ENCODE measurements at places on chromosomes 16 and 17.

- peak; percentile 73 for DNase-seq
These were observed 122.3 kb downstream of the CDK5R1 start for GRCh38 chr17:32609085-32609484.

- DNase-seq, result no peak
These were observed 162.7 kb upstream of the CIBAR2 start for GRCh38 chr16:85274924-85275323.

- no peak for DNase-seq
These were observed 242.4 kb downstream of the C16orf95 start for GRCh38 chr16:87074641-87075318.

- DNase-seq, result peak; percentile 83
These were observed 43.2 kb downstream of the C16orf82 start for GRCh38 chr16:27109666-27110523.

GRCh38 chr16:68823401-68824135, 19.8 kb upstream of the TANGO6 start:
- DNase-seq, result no peak

DNA sequence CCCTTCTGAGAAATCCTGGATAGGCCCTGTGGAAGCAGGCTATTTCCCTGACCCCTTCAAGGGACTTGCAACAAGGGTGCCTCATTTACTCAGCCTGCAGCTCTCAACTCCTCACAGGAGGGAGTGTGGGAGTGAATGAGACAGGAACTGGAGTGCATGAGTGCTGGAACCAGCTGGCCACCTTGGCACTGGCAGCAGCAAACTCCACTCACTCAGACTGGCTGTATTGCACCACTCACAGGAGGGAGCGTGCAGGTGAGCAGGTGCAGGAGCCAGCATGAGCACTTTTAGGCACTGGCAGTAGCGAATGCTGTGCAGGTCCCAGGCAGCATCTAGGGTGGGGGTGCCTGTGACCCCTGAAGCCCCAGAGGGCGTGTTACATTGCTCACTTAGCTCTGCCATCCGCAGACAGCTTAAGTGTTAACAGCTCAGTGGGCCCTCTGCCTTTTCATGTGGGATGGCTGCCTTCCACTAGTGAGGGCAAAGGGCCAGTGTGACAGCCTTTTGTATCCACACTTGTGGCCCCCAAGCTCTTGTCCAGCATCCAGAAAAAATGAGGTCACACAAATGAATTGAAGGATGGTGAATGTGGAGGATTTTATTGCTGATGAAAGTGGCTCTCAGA, 11.0 kb upstream of the ZNHIT3 start:
- DNase-seq, result no peak

DNA sequence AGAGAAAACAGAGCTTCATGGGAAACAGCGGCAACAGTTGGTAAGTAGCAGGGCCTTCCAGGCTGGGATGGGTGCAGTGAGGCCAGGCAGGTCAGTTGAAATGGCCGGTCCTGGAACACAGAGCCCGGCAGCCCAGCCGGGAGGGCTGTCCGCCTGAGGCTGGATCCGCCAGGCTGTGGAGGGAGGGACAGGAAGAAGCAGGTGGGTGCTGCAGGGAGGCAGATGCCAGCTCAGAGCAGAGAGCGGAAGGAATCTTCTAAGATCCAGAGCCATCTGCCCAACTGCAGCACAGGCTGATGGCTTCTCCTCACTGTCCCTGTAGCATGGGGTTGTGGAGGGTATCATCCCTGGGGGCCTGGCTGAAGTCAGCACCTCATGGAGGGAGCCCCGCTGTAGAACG, 599 bp downstream of the RNF112 start:
- no peak for DNase-seq

- DNase-seq, result no peak
These were observed 216 bp downstream of the VPS9D1 start for GRCh38 chr16:89720551-89720812.

DNA sequence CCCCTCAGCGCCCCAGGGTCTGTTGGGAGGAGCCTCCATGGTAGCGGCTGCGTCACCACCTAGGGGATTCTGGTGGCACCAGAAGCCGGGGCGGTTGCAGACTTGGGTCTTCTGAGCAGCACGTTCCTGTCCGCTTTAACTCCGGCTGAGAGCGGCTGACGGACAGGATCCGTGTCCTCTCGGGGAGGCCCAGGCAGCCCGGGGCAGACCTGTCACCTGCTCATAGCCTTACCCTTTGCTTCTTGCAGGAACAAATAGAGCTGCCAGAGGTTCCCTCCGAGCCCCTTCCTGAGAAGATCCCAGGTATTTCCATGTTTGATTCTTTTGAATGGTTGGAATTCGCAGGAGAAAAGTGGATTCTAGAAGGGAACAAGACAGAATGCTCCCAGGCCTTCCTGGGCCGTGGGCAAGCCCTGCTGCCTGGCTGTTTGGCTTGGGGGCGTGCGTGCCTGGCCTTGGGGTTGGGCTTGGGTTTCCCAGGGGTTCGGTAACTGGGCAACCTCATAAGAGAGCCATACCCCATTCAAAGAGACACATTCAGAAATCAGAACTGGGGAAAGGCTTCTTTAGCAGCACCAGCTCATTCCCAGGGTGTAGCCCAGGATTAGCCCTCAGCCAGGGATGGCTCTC, 6.6 kb downstream of the CHMP6 start:
- DNase-seq, result no peak

GRCh38 chr17:40355804-40356758, 8.5 kb downstream of the GJD3 start:
- no peak for DNase-seq

DNA sequence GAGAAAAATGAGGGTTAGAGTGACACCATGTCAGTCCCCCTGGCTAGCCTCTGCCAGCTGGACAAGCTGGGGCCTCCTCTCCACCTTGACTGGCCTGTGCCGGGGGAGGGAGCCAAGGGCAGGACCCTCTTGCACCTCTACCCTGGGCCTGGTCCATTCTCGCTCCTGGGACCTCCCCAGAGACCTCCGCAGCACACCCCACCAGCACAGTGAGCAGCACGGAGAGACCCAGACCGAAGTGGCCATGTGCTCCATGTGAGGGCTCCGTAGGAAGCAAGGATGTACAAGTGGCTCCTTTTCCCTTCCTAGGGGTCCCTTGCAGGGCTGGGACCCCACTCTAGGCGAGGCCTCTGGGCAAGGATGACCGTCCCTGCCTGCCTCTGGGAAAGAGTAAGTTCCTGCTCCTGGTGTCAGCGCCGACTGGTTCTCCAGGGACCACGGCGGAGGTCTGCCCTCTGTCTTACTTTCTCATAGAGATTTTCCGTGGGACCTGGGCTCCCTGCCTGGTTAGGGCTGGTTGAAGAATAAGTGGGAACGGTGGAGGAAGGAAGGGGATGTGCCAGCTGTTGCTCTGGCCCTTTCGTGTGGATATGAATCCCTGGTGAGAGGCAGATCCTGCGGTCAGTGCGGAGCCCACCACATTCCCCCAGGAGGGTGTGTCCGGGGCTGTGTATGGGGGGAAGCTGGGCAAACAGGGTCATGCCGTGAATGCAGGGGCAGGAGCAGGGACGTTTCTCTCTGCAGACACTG, 124.2 kb downstream of the METRNL start:
- DNase-seq, result peak; percentile 5

DNA sequence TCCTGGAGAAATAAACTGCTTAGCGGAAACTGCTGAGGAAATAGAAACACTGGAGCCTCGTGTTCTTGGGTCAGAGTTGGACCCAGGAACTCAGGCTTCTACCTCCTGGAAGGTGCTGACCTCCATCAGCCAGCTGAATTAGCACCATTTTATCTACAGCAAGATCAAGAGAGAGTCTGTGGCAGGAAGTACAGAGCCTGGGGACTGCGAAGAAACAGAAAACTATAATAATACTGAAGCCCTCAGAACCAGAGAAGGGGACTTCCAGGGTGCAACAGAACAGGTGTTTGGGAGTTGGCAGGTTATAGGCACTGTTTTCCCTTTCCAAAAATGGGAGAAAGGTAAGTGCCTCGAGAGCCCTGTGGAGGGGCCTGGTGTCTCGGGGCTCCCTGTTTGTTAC, 379.7 kb downstream of the CA10 start:
- DNase-seq, result no peak

- DNase-seq, result no peak
These were observed 36.1 kb downstream of the HIC1 start for GRCh38 chr17:2090804-2091534.

DNA sequence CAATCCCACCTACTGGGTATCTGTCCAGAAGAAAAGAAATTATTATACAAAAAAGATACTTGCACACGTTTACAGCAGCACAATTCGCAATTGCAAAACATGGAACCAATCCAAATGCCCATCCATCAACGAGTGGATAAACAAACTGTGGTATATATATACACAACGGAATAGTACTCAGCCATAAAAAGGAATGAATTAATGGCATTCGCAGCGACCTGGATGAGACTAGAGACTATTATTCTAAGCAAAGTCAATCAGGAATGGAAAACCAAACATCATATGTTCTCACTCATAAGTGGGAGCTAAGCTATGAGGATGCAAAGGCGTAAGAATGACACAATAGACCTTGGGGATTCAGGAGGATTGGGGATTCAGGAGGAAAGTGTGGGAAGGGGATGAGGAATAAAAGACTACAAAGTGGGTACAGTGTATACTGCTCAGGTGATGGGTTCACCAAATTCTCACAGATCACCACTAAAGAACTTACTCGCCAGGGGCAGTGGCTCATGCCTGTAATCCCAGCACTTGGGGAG, 21.0 kb downstream of the CNOT1 start:
- no peak for DNase-seq

GRCh38 chr16:53998966-53999522, 287.5 kb downstream of the IRX3 start:
- DNase-seq, result no peak

- no peak for DNase-seq
These were observed at the start of gene TAT for GRCh38 chr16:71576971-71577370. TAT (minus strand) TSS chr16:71577092; CDS start chr16:71576415, 677 bp downstream.

DNA sequence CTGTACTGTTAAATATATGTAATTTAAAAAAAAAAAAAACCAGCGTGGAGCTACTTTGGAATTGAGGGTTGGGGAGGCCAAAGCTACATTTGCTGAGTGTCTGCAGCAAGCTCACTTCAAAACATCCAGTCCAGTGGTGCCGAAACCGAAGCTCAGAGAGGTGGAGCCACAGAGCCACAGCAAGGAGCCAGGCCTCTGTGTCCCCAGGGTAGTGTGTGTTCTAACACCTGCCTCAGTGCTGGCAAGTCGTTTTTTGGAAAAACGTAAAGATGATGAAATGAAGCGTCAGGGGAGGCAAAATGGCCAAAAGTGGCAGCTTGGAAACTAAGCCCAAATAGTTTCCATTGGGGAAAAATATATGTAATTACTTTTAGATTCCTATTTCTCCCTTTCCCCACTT, 36.1 kb upstream of the MRC2 start:
- no peak for DNase-seq

- DNase-seq, result no peak
These were observed 2.9 kb upstream of the KCNH6 start for GRCh38 chr17:63519972-63520882.

- no peak for DNase-seq
These were observed 3.7 kb upstream of the HSD17B2 start for GRCh38 chr16:82031116-82032084.

- DNase-seq, result no peak
These were observed 107.7 kb upstream of the GPR139 start for GRCh38 chr16:20181416-20181815.

DNA sequence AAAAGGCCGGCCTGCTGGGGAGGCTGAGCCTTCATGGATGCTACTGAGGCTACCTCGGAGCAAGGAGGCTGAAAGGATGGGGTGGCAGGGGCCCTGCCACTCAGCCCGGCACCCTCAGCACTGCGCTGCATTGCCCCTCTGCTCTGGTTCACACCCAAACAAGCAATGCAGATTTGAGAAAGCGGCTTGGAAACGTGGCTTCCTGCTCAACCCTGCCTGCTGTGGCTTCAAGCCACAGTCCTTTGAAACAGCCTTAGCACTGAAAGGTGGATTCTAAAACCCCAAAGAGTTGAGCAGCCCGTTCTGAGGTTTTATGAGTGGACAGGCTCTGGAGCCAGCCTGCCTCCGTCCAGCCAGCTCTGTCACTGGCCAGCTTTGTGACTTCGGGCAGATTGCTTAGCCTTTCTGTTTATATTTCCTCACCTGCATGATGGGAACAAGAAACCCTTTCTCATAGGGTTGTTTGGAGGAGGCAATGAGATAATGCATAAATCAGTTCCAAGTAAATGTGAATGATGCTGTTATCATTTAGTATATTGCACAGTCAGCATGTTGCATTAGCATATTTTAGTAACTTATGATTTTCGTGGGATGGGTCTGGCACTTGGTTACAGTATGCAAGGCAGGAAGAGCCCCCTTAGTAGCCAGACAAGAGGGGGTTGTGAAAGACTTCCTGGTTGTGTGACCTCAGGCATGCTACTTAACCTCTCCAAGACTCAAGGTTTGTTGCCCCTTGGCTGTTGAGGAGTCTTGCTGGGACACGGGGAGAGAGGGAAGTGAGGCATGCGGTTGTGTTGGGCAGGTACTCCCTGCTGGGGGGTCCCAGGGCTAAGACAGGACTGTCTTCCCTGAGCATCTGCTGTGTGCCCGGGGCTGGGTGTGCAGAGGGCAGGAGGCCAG, 23.6 kb downstream of the CRISPLD2 start:
- DNase-seq, result no peak

GRCh38 chr16:3120435-3120834, 8.0 kb downstream of the ZNF205 start:
- no peak for DNase-seq

DNA sequence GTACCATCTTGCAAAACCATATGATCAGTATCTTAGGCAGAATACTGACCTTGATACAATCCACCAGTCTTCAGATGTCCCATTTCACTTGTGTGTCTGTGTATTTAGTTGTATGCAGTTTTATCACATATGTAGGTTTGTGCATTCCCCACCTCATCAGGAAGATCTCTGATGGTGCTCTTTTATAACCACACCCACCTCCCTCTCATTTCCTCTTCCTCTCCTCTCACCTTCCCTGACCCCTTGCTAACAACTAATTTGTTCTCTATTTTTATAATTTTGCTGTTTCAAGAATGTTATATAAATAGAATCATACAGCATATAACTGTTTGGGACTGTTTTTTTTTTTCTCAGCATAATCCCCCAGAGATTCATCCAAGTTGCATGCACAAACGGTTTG, 52.0 kb upstream of the ACSM2B start:
- DNase-seq, result no peak

DNA sequence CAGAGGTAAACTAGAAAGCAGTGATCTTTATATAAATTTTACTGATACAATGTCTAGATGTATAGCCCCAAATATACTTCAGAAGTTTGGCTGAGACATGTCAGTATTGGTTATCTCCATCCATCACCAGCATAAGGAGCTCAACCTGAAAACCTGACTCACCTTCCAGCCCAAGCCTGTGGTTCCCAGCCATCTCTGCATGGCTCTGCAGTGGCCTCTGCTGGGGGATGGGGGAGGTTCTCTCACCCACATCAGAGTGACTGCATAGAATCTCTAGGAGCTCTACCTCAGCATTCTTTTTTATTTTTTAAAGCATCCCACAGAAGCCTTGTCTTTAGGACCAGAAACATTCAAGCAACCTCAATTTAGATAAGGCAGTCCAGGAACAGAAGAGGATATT, 27.3 kb downstream of the USP7 start:
- DNase-seq, result peak; percentile 83

GRCh38 chr17:5000237-5000639, 2.5 kb downstream of the KIF1C start:
- DNase-seq, result no peak

- DNase-seq, result peak; percentile 27
These were observed 390 bp upstream of the UNC13D start for GRCh38 chr17:75844530-75845057.

- DNase-seq, result no peak
These were observed 37.7 kb upstream of the NUFIP2 start for GRCh38 chr17:29331708-29332085.
